ENCODE measurements at places on chromosomes 4 and X. TPM values are rescaled to one million over a fixed set of nuclear protein-coding genes. Genes with fewer than 3 reads are reported as not detected.

GRCh38 chrX:140092121-140092520 is 126.8 kb upstream of the CXorf66 start:
- DNase-seq: no peak

The SPANXN3 gene
- total RNA-seq: not detected

The MSANTD1 gene
- 0.23 TPM for total RNA-seq

The ASMT gene
- total RNA-seq: not detected

GRCh38 chrX:13218758-13219157 is 101.1 kb downstream of the ATXN3L start:
- no peak for DNase-seq

DNA sequence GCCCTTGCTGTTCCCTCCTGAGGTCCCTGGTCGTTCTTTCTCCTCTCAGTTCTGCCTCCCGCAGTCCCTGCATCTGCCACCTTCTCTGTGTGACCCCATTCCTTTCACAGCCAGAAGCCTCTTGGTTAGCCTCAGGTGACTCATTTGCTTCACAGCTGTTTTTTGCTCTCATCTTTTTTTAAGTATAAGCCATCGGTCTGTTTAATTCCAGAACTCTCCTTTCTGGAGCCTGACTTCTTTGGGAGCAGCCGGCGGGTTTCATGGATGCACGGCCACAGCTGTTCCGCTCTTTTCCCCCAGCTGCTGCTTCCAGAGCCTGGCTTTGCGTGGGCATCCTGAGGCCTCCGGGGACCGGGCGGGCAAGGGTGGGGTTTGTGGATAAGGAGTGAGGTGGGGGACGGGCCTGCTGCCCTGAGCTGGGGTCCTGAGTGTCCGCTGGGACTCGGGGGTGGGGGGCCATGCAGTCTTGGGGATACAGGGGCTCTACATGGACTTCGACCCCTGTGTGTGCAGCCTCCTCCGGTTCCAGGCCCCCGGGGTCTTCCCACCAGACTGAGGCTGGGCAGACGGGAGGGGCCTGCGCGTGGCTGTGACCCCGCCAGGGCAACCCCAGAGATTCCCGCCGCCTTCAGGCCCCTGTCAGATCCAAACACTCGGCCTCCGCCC is 46.7 kb downstream of the PCGF3 start:
- DNase-seq: peak; percentile 55
